ENCODE measurements at places on chromosomes 12 and 14. TPM values are rescaled to one million over a fixed set of nuclear protein-coding genes. Genes with fewer than 3 reads are reported as not detected.

KCNA5 gene
- 0.45 TPM for total RNA-seq

CLEC4A gene
- total RNA-seq: 4.6 TPM

GRCh38 chr12:62214846-62215245 is 45.4 kb upstream of the USP15 start:
- DNase-seq: no peak

DNA sequence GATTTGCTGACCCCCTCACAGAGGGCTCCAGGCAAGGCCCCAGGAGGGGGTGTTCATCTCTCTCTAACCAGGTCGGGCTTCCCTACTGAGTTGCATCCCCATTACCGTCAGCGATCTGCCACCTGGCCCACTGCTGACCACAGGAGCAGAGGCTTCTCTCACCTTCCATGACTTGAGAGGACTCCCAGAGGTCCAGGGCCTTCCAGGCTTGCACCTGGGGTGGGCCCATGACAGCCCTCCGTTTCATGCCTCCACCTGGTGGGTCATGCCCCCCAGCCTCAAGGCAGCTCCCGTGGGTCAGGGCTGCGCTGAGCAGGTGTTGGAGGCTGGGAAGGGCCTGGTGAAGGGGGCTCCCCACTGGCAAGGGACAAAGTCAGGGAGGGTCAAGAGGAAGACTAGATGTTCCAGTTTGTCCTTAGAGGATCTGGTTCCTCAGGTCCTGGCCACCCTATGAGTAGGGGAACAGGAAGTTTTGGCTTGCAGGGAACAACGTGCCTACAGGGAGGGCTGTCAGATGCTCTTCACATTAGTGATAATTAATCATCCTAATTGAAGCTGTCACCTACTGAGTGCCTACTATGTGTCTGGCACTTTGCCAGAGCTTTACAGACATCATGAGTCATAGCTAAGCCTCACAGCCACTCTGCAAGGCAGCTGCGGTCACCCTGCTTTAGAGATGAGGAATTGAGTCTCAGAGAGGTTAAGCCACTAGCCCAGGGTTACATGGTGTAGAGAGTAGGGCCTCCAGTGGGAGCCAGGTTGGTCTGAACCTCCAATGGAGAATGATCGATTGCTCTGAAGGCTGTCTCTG is 13.8 kb downstream of the NFKBIA start:
- DNase-seq: no peak

DNA sequence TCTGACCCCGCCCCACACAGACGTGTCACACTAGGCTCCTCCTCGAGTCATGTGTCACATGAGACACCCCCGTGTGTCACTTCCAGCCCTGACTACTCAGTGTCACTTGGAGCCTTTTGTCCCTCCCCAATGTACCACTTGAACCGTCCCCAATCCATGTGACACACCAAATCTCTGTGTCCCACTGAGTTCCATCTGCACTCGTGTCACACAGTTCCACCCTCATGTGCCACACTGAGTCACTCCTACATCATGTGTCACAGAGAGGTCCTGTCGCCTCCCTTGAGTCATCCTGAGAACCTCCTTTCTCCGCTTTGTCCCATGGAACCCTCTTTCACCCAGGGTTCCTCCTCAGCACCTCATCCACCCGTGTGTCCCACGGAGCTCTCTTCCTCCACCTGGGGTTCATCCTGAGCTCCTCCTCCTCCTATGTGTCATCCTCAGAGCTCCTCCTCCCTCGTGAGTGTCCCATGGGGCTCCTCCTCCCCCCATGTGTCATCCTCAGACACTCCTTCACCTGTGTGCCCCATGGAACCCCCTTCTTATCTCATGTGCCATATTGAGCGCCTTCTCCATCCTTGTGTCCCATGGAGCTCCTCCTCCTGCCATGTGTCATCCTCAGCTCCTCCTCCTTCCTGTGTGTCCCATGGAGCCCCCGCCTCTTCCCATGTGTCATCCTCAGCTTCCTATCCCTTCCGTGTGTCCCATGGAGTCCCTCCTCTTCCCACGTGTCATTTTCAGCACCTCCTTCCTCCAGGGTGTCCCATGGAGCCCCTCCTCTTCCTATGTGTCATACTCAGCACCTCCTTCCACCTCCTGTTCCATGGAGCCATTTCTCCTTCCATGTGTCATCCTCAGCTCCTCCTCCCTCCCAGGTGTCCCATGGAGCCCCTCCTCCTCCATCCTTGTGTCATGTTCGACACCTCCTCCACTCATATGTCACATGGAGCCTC is 32.0 kb downstream of the RTL1 start:
- DNase-seq: peak; percentile 10

DNA sequence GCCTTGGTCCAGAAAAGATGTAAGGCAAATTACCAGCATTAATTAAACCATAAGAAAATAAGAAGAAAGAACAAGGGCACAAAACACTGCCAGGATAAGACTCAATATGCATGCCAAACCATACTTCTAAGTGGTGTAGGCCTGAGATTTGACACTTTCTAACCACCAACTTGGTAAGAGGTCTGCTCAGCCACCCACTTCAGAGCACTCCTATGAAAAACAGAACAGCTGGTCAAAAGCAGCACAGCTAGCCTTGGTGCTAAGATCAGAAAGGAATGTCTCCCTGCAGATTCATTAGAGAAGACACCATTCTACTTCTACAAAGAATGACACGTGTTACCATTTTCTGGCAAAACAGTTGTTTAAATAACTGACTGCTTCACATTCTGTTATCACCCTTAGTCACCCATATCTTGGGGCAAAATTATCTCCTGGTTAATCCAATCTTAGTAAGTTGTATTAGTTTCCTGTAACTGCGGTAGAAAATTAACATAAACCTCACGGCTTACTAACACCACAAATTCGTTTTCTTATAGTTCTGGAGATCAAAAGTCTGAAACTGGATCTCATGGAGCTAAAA is 13.2 kb downstream of the RPS6KA5 start:
- no peak for DNase-seq

DNA sequence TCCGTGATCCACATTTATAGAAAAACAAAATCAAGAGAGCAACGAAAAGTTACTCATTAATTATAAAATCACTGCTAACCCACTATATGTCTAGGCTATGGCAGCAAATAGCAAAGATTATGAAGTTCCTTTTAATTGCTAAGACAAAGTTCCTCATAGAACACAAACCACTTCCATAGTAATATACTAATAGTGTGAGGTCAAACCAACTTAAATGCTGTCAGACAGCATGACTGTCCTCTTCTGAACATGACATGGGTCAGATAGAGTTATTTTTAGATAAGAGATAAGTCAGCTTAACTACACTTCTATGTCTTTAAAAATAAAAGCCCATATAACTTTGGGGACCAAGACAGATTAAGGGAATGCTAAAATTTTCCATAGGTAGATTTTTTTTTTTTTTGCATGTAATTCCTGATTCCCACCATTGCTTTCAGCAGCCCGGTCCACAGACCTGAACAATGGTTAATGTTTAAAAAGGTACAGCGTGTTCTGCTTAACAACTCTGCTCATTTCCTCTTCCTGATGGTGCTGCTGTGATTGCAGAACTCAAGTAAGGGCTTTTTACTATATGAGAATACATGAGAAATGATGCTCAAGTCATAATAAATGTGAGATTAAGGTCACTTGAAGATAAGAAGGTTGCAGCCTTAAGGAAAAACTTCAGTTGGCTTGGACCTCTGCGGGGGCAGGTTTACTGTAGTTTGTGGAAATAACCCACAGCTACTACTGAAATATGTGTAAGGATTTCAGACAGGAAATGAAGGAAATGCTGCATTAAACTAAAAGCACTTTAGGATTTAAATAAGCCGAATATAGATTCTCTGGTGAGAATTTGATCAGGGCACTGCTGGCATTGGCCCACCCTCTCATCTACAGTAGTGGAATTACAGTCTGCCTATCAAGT is 37.7 kb upstream of the DUSP6 start:
- no peak for DNase-seq

DNA sequence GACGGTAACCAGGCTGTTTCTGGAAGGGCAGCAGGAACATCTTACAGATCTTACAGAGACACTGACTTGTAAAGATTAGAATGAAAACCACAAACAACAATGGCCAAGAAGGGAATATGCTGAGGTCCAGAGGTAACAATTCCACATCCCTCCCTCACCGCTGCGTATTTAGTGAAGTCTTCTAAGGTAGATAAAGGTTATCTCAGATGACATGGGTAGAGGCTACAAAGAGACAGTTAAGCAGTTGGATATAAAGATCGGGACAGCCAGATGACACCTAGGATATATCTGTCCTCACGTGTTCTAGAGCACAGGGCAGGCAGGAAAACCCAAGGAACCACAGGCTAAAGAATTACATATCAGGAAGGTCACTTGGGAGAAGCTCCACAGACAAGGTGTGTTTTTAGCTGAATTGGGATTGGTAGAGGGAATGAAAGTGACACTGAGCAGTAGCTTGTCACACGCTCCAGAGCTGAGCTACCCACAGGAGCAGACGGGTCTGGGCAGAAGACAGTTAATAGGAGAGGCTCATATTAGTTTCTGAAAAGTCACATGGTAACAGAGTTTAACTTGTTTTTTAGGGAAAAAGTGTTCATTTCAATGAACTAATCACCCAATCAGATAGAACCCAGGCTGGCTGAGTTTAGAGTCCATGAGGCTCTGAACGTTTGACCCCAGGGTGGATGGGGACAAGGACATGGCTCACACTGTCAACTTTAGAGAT is 83.3 kb downstream of the MIA2 start:
- DNase-seq: no peak

DNA sequence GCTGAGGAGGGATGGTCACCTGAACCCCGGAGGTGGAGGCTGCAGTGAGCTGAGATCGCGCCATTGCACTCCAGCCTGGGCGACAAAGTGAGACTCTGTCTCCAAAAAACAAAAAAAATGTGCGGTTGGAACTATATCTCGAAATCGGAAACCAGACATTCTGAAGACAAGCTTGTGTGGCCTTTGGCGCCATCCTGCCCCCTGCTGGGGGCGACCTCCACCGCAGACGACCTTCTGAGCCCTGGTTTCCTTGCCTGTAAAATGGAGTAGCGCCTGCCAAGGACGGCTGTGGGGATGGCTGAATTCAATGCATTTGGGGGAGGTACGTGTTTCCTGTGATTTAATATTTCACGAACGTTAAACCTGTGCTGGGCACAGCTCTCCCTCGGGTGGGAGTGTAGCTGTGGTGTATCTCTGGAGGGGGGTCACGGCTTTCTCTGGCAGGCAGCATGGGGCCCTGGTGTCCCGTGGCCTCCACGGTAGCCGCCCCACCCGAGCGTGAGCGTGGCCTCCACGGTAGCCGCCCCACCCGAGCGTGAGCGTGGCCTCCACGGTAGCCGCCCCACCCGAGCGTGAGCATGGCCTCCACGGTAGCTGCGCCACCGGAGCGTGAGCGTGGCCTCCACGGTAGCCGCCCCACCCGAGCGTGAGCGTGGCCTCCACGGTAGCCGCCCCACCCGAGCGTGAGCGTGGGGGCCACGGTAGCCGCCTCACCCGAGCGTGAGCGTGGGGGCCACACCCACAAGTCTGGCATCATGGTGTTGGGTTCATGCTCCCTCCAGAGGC is 55.3 kb downstream of the LRCOL1 start:
- no peak for DNase-seq

DNA sequence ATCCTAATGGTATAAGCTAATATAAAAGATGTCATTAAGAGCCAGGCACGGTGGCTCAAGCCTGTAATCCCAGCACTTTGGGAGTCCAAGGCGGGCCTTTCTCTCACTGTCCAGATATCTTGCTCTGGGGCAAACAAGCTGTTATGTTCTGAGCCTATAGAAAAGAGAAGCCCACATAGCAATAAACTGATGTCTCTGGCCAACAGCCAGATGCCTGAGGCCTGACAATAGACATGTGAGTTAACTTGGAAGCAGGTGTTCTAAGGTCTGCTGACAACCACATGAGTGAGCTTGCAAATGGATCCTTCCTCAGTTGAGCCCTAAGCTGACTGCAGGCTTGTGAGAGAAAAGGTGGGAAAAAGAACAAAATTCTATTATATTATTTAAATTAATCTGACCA is 25.0 kb downstream of the YAF2 start:
- no peak for DNase-seq

DNA sequence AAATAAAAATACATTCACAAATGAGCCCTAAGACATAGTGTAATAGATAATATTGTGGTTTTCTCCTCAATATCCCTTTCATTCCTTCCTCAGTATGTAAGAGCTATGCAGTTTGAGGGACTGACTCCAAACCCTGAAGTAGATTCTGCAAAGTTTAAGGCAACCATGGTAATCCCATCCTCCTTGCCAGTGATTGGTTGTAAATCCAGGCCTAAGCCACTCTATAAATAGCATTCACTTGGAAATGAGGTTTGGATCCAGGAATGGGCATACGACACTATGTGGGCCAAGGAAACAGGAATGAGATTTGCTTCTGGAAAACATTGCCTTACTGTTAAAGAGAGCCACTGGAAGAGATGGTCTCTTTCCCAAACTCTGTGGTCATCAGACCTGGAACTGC is 468.7 kb upstream of the SOX5 start:
- DNase-seq: no peak
